HFFc6 (cell line): ENCODE measurements at places on chromosomes 5 and 9. TPM values are rescaled to one million over a fixed set of nuclear protein-coding genes. Genes with fewer than 3 reads are reported as not detected.
A peak's percentile ranks its signal among the peaks of the same experiment; 100 is the strongest.

The TMEM174 gene
- total RNA-seq: not detected in 3 replicates

The GLDC gene
- total RNA-seq: 0.11 to 0.41 TPM (median 0.31 TPM) in 3 replicates

The SLIT3 gene
- total RNA-seq: 3.0 and 7.2 TPM in 2 replicates

The LOX gene
- total RNA-seq: 939 to 1,069 TPM (median 972 TPM) in 3 replicates

DNA sequence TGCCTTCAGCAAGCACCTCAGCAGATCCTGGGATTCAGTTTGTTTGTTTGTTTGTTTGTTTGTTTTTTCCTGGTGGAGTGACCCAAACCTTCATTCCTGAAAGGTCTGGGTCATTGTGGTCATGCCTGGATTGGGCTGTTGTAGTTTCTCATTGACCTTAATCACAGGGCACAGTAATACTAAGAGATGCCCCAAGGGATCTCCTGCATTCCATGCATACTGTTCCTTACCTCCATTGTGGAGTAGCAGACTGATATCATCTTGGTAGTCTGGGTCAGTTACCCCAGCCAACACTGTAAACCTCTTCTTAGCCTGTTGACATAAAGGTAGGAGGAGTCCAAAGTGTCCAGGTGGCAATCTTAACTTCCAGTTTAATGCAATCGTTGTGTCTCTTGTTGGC, 1466.7 kb upstream of the CDH9 start:
- no peak overlapping the region for H3K4me3 ChIP-seq
- no peaks in the 10 kb centered on the region for H3K36me3 ChIP-seq
- H3K27me3 ChIP-seq: no peaks in the 10 kb centered on the region
- H3K27ac ChIP-seq: no peak overlapping the region

DNA sequence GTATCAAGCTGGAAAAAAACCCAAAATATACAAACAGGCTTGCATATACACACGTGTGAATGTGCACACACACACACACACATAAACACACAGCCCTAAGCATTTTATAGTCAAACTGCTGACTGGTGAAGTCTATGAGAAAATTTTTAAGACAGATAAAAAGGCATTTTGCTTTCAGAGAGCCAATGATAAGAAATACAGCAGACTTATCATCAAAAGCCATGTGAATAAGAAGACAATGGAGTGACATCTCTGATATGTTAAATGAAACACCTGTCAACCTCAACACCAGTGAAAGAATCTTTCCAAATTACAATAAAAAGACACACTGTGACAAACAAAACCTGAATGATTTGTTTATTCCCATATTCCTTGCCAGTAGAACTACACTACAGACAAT, 233.3 kb downstream of the CDH9 start:
- no peak overlapping the region for H3K4me3 ChIP-seq
- no peaks in the 10 kb centered on the region for H3K36me3 ChIP-seq
- no peak for DNase-seq
- no peak overlapping the region for H3K27ac ChIP-seq

GRCh38 chr5:14818931-14819790, 52.4 kb downstream of the ANKH start:
- no peaks in the 10 kb centered on the region; the same call in 1 of the 2 replicates for H3K36me3 ChIP-seq
- no peak for DNase-seq
- H3K27me3 ChIP-seq: peaks cover 2% of the 10 kb centered on the region
- no peak overlapping the region for H3K27ac ChIP-seq
- peaks cover 60% of the 10 kb centered on the region for H3K4me1 ChIP-seq

GRCh38 chr5:125833398-125833797, 589.8 kb upstream of the GRAMD2B start:
- H3K4me1 ChIP-seq: no peaks in the 10 kb centered on the region
- H3K27ac ChIP-seq: no peak overlapping the region
- no peaks in the 10 kb centered on the region for H3K27me3 ChIP-seq
- H3K36me3 ChIP-seq: peaks cover 5% of the 10 kb centered on the region; the same call in 1 of the 2 replicates
- H3K4me3 ChIP-seq: no peak overlapping the region
- DNase-seq: no peak

GRCh38 chr9:127555840-127556820, 55.9 kb upstream of the STXBP1 start:
- peaks cover 8% of the 10 kb centered on the region; the same call in 1 of the 2 replicates for H3K27me3 ChIP-seq
- peak overlapping the region; percentile 99 for H3K27ac ChIP-seq
- DNase-seq: peak; percentile 97
- peaks cover 33% of the 10 kb centered on the region for H3K36me3 ChIP-seq
- peak overlapping the region; percentile 71 for H3K4me3 ChIP-seq

GRCh38 chr5:107436201-107436600, 234.5 kb downstream of the EFNA5 start:
- no peak overlapping the region for H3K27ac ChIP-seq
- H3K4me3 ChIP-seq: no peak overlapping the region
- no peaks in the 10 kb centered on the region for H3K36me3 ChIP-seq
- no peaks in the 10 kb centered on the region for H3K4me1 ChIP-seq
- DNase-seq: no peak

- H3K4me1 ChIP-seq: no peaks in the 10 kb centered on the region
- no peak overlapping the region for H3K27ac ChIP-seq
- DNase-seq: no peak
Measured at GRCh38 chr9:8600914-8601680, 801.5 kb upstream of the DMAC1 start.

DNA sequence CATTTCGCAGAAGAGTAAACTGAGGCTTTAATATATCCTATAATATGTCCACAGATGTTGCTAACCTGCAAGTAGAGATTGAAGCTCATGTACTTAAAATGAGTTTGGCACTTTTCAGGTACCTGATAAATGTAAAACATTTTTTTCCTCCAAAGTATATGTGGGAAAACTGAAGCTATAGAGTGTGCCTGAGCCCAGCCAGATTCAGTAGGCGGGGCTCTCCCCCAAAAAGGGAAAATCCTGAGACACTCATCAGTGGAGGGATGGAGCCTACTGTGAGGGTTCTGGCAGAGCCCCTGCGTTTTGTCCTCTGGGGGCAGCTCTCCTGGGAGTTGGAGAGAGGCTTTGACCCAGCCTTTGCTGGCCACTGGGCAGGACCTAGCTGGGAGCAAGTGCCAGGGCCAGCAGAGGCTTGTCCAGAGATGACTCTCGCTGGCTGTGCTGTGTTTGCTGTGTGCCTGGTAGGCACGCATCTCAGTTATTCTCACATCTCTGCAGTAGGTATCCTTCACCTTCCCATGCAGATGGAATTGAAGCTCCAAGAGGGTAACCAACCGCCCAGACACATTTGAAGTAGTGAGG, 81.1 kb upstream of the SPRY4 start:
- no peaks in the 10 kb centered on the region for H3K4me1 ChIP-seq
- no peak overlapping the region for H3K27ac ChIP-seq
- H3K36me3 ChIP-seq: 0 out of 2 replicates have a peak, but pooled peaks cover 4% of the 10 kb centered on the region
- no peaks in the 10 kb centered on the region; the same call in 1 of the 2 replicates for H3K27me3 ChIP-seq

GRCh38 chr5:1753490-1753889, 46.1 kb downstream of the MRPL36 start:
- peaks cover 44% of the 10 kb centered on the region for H3K27me3 ChIP-seq
- no peak overlapping the region for H3K27ac ChIP-seq
- peaks cover 4% of the 10 kb centered on the region; the same call in 1 of the 2 replicates for H3K36me3 ChIP-seq

GRCh38 chr9:111992523-111992922, 95.9 kb downstream of the UGCG start:
- no peak overlapping the region for H3K27ac ChIP-seq
- H3K36me3 ChIP-seq: peaks cover 7% of the 10 kb centered on the region; the same call in 1 of the 2 replicates
- peaks cover 23% of the 10 kb centered on the region for H3K4me1 ChIP-seq
- no peaks in the 10 kb centered on the region for H3K27me3 ChIP-seq
- no peak overlapping the region for H3K4me3 ChIP-seq

- DNase-seq: peak; percentile 20
- H3K4me1 ChIP-seq: peaks cover 19% of the 10 kb centered on the region
- H3K27ac ChIP-seq: no peak overlapping the region
- H3K36me3 ChIP-seq: no peaks in the 10 kb centered on the region
- no peak overlapping the region for H3K4me3 ChIP-seq
Measured at GRCh38 chr5:159286420-159287035, 23.4 kb downstream of the UBLCP1 start.

- no peak overlapping the region for H3K4me3 ChIP-seq
- H3K36me3 ChIP-seq: peaks cover 21% of the 10 kb centered on the region
- H3K27ac ChIP-seq: no peak overlapping the region
- peaks cover 56% of the 10 kb centered on the region for H3K4me1 ChIP-seq
- no peak for DNase-seq
- H3K27me3 ChIP-seq: no peaks in the 10 kb centered on the region; the same call in 1 of the 2 replicates
Measured at GRCh38 chr5:128035689-128036088, 47.9 kb upstream of the SLC12A2 start.

DNA sequence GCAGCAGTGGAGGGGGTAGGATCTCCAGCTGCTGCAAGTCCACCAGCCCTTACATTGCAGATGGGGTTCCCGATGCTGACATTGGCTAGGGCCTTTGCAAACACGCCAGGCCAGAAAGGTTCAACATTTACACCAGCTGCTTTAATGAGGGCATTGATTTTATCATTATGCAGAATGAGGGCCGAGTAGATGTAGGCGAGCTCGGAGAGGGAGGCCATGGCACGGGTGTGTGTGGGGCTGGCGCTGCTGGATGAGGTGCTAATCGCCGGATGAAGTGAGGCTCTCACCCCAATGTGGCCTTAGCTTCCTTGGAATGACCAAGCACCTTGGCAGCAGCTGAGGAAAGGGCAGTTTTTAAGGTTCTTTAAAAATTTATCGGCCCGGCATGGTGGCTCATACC, 27.4 kb downstream of the PHAX start:
- DNase-seq: no peak
- H3K36me3 ChIP-seq: peaks cover 26% of the 10 kb centered on the region
- H3K27ac ChIP-seq: no peak overlapping the region

DNA sequence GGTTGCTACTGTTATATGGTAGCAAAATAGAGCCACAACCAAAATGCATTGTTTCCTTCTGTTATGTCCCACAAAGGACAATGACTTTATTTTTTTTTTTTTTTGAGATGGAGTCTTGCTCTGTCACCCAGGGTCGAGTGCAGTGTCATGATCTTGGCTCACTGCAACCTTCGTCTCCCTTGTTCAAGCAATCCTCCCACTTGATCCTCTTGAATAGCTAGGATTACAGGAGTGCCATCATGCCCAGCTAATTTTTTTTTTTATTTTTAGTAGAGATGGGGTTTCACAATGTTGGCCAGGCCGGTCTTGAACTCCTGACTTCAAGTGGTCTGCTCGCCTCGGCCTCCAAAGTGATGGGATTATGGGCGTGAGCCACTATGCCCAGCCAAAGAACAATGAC, 527.7 kb upstream of the SGCD start:
- no peak overlapping the region for H3K4me3 ChIP-seq
- no peaks in the 10 kb centered on the region for H3K27me3 ChIP-seq
- H3K4me1 ChIP-seq: no peaks in the 10 kb centered on the region
- H3K27ac ChIP-seq: no peak overlapping the region
- DNase-seq: no peak

DNA sequence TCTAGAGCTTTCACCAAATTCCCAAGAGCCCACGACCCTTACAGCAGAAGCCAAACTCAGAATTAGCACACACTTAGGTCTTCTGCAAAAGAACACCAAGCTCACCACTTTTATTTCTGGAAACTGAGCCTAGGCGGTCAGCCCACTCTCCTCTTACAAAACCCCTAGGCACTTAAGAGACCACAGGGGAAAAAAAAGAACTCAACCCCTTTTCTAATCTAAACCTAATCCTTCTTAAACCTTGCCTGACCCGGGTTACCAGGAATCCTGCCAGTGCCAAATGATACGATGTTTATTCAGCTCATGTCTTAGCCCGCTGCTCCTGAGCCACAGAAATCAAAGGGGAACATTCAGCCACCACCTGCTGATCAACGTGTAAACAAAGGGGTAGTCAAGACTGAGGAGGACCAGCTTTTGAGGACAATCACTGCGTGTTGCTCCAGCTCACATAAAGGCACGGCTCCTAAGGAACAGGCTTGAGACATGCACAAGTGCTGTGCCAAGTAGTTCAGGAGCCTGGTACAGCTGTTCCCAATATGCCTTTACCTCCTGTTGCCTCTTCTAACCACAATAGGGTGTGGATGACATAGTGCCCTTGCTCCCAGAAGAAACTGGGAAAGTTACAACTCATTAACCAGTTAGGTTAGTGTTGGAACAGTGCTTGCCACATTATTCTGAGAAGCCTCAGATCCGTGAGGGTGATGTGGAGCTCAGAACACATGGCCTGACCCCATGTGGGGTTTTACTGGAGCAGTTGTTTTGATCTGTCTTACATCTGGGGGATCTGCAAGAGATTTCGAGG, 49.3 kb downstream of the ZFAND5 start:
- no peak for DNase-seq
- H3K4me3 ChIP-seq: peak overlapping the region; percentile 5; the same call in 1 of the 2 replicates
- peaks cover 2% of the 10 kb centered on the region; the same call in 1 of the 2 replicates for H3K27me3 ChIP-seq
- H3K27ac ChIP-seq: no peak overlapping the region
- no peaks in the 10 kb centered on the region for H3K36me3 ChIP-seq

GRCh38 chr9:96554326-96554725, 65.3 kb downstream of the CDC14B start:
- H3K4me3 ChIP-seq: peak overlapping the region; percentile 76
- H3K36me3 ChIP-seq: peaks cover 4% of the 10 kb centered on the region; the same call in 1 of the 2 replicates
- H3K27me3 ChIP-seq: peaks cover 1% of the 10 kb centered on the region; the same call in 1 of the 2 replicates
- peaks cover 58% of the 10 kb centered on the region for H3K4me1 ChIP-seq

DNA sequence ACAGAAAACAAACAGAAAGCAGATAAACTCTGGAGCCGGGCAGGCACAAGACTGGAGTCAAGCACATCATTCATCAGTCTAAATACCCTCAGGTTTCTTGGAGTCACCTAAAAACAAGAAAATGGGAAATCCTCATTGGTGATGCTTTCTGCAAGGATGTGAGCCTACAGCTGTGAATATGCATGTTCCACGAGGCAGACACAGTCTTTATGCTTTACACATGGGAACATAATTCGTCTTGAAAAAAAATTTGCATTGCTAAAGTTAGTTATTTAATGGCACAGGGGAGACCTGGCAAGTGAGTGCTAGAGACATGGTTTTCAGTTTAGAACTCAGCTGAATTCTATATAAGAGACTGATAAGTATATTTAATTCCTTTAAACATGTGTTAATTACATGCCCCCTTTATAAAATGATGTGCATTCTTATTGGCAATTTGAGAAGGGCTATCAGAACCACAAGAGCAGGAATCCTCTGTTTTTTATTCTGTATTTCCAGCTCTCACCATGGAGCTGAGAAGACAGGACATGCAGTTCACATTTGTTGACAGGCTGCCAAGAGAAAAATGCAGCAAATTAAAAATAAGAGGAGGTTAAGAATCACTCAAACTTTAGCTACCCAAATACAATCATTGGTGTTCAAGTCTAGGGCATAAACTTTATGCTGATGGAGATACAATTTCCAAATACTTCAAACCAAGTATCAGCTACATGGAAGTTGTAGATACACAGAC, 438.0 kb upstream of the MPDZ start:
- H3K4me1 ChIP-seq: peaks cover 64% of the 10 kb centered on the region
- peak overlapping the region; percentile 36 for H3K27ac ChIP-seq
- H3K27me3 ChIP-seq: no peaks in the 10 kb centered on the region
- peak overlapping the region; percentile 44; the same call in 1 of the 2 replicates for H3K4me3 ChIP-seq
- peak; percentile 7 for DNase-seq
- H3K36me3 ChIP-seq: no peaks in the 10 kb centered on the region

DNA sequence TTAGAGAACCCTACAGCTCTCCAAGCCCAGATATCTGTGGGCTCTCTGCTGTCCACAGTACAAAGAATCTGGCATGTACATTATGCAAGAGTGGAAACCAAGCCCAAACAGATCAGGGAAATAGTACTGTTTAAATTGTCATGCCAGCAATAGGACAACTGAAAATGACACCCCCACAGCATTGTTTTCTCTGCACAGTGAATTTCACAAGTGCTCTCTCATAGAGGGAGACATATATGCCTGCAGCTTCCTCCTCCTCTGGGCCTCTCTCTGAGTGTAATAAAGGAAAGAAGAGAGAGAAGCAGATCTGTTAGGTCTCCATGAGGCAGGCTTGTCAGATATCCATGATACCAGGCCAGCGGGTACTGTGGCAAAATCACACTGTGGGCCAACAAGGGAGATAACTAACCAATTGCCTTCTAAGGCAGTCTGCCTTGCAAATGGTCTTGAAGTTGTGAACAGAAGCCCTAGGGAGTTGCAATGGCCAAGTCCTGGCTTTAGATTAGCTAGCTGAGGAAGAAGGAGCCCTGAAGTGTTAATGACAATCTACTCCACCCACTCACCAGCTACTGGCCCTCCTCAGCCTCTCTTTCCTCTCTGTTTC, 54.4 kb upstream of the JMY start:
- DNase-seq: no peak
- no peak overlapping the region for H3K27ac ChIP-seq
